Tibial artery (tissue), 4 donors: ENCODE measurements at places on chromosomes 3 and 15.

DNA sequence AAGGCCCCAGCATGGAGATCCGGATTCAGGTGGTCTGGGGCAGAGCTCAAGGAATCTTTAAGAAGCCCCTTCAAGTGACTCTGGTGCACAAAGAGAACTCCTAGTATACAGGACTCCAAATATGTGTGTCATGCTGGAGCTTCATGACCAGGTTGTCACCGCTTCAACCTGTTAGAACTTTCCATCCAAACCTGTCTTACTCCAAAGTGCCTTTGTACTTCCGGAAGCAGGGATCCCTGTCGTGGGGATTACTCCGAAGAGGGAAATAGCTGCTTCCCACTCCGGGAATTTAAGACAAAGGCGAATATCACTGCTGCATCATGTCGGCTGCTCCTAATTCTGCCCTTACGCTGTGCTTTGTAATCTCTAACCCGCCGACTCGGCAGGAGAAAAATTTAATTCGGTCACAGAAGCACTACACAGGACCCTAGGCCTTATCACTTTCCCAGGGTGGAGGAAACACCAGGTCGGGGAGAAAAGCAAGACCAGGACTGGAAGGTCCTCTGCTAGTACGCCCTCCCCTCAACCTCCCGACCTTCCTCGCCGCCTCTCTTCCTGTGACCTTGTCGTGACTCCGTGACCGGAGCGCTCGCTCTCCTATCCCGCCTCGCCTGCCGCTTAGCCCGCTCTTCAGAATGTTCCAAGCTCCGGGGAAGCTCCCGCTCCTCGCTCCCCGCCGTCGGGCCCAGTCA is 730 bp downstream of the HIGD1A start:
- no peak for DNase-seq
- H3K36me3 ChIP-seq, result no peaks in the 10 kb centered on the region
- H3K27ac ChIP-seq, result peak overlapping the region; percentile 94
- peak overlapping the region; percentile 80 for H3K4me3 ChIP-seq
- peaks cover 16% of the 10 kb centered on the region for H3K4me1 ChIP-seq

DNA sequence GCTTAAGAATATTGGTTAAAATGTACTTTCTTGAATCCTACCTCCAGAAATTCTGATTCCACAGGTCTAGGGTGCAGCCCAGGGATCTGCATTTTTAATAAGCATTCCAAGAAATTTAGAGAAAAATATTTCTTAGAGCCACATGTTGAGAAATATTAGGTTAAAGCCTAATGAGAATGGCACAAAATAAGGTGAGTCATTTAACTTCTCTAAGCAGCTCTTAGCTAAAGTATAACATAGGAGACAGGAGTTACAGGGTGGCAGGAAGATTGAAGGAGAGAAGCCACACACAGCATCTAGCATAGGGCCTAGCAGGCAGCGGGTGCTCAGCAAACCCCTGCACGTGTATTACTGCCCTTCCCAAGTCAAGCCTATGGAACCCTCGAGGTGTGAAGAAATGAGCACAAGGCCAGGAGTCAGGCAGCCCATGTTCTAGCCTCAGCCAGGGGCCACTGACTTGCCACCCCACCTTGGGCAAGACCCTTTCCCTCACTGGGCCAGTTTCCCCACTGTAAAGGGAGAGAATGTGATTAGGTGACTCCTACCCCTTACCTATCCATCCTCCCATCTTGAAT is 197.1 kb upstream of the TLE3 start:
- H3K4me3 ChIP-seq, result no peak overlapping the region
- no peaks in the 10 kb centered on the region for H3K36me3 ChIP-seq
- H3K27ac ChIP-seq, result no peak overlapping the region
- no peaks in the 10 kb centered on the region for H3K27me3 ChIP-seq
- DNase-seq, result no peak
- no peaks in the 10 kb centered on the region for H3K4me1 ChIP-seq

DNA sequence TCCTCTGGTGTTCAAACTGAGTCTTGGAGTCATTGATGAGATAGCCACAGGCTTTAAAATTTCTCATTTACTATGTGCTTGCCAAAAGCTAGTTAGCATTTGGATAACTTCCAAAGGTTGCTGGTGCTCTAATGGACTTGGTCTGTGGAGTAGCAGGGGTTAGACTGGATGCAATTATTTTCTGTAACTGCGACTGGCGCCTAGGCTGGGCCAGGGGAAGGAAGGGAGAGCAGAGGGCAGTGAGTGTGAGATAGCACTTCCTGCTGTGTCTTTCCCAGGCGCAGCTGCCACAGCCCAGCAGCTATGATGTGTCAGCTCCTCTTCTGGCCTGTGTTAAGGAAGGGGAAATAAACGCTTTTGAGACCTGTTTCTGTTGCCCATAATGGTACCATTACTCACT is 98.6 kb downstream of the MYRIP start:
- no peak overlapping the region for H3K27ac ChIP-seq
- H3K27me3 ChIP-seq, result no peaks in the 10 kb centered on the region
- H3K36me3 ChIP-seq, result no peaks in the 10 kb centered on the region
- peaks cover 46% of the 10 kb centered on the region for H3K4me1 ChIP-seq
- H3K4me3 ChIP-seq, result no peak overlapping the region

DNA sequence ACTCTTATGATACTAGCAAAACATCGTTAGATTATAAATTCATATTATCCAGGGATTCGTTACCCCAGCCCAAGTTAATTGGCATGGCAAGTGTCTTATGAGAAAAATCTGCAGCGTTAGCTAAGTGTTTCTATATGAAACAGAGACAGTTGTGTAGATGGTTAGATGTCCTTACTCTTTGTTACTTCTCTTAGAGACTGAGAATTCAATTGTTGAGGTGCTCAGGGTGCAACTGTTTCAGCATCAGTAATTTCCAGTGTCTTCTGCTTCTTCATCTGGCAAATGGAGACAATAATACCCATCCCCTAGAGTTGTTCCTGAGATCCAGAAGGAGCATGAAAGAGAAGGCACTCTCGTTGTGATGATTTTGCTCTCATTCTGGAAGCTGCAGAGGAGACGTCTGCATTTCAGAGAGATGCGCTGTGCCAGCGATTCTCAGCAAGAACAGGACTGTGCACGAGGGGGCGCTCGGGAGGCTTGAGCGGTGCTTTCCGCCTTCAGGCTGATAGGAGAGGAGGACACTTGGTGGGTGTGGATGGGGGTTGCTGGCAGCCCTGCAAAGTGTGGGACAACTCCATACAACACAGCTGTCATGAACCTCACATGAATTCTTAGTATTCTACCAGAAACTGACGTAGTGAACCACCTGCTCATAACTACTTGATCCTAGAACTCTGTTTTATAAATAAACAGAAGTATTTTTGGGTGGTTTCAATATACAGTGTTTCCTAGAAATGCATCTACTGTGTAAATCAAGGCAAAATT is 39.7 kb upstream of the SPSB4 start:
- peak; percentile 77 for DNase-seq
- H3K27ac ChIP-seq, result no peak overlapping the region
- no peaks in the 10 kb centered on the region for H3K36me3 ChIP-seq
- no peak overlapping the region for H3K4me3 ChIP-seq
- H3K27me3 ChIP-seq, result peaks cover 4% of the 10 kb centered on the region

- no peak overlapping the region for H3K27ac ChIP-seq
- H3K27me3 ChIP-seq, result no peaks in the 10 kb centered on the region
- H3K4me3 ChIP-seq, result no peak overlapping the region
- no peaks in the 10 kb centered on the region for H3K4me1 ChIP-seq
These were observed 174.0 kb upstream of the WNT5A start for GRCh38 chr3:55661141-55661540.

- no peak overlapping the region for H3K27ac ChIP-seq
- H3K4me1 ChIP-seq, result no peaks in the 10 kb centered on the region
- H3K27me3 ChIP-seq, result no peaks in the 10 kb centered on the region
- no peak for DNase-seq
- no peaks in the 10 kb centered on the region for H3K36me3 ChIP-seq
- H3K4me3 ChIP-seq, result no peak overlapping the region
These were observed 31.7 kb upstream of the CMTM7 start for GRCh38 chr3:32359766-32360492.

DNA sequence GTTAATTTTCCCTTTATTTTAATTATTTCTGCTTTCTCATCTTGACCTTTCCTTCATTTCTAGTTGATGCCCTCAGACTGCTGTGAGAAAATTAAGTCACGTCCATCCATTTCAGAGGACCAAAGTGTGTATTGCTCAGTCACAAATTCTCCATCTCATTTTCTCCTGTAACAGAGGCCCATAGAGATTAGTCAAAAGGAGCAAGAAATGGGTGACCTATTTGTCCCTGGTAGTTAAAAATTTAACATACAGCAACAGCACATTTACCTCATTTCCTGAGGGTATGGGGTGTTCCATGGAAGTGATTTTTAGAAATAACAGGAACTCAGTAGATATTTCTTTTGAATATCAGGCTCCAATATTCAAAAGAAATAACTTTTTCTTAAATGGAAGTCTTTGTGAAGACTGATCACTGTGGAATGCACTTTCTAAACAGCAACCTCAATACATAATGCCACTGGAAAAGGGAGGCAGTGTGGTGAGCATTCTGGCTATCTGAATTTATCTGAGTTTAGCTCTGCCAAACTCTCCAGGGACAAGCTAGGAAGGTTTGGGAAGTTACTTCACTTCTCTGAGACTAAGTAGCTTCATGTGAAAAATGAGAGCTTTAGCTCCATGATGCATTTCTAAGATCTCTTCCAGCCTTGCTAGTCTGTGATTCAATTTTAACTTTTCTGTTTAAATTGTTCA is 808.2 kb downstream of the SQOR start:
- H3K4me3 ChIP-seq, result no peak overlapping the region
- H3K36me3 ChIP-seq, result no peaks in the 10 kb centered on the region
- no peak overlapping the region for H3K27ac ChIP-seq
- DNase-seq, result no peak
- H3K4me1 ChIP-seq, result no peaks in the 10 kb centered on the region
- H3K27me3 ChIP-seq, result no peaks in the 10 kb centered on the region

DNA sequence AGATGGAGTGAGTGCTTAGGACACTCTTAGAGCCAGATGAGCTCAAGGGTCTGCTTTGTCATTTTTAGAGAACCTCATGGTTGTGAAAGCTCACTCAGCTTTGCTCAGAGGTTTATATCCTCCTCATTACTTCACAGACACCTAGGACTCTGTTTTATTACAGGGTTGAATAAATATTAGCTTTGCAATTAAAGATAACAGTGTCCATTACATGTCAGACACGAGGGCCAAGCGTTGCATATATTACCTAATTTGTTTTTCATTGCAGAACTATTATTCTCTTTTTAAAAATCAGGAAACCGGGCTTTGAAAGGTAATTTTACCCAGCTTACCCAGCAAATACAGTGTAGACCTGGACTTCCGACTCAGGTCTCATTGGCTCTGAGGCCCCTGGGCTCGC is 16.1 kb downstream of the MAP6D1 start:
- no peaks in the 10 kb centered on the region for H3K4me1 ChIP-seq
- H3K36me3 ChIP-seq, result peaks cover 83% of the 10 kb centered on the region
- no peak for DNase-seq
- H3K27me3 ChIP-seq, result no peaks in the 10 kb centered on the region

GRCh38 chr3:126155280-126155640 is 25.1 kb downstream of the ALDH1L1 start:
- no peak for DNase-seq
- no peak overlapping the region for H3K4me3 ChIP-seq
- no peaks in the 10 kb centered on the region for H3K27me3 ChIP-seq
- no peaks in the 10 kb centered on the region for H3K36me3 ChIP-seq

DNA sequence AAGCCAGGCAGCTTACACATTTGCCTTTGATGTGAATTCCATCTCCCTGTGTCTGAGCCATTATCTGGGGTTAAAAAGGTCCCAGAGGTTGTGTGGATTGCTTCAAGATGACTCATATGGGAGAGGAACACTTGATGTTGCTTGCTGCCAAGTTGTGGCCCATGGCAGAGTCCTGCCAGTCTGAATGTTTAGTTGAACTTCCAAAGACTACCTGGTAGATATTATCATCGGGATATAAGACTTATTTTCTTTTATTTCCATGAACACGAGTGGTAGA is 85.6 kb downstream of the TJP1 start:
- no peaks in the 10 kb centered on the region for H3K27me3 ChIP-seq
- H3K27ac ChIP-seq, result no peak overlapping the region
- no peak for DNase-seq
- H3K4me3 ChIP-seq, result no peak overlapping the region

- H3K27me3 ChIP-seq, result no peaks in the 10 kb centered on the region
- H3K36me3 ChIP-seq, result no peaks in the 10 kb centered on the region
- H3K27ac ChIP-seq, result peak overlapping the region; percentile 90
- DNase-seq, result peak; percentile 41
- H3K4me3 ChIP-seq, result peak overlapping the region; percentile 89
These were observed 624 bp downstream of the AKAP13 start for GRCh38 chr15:85380812-85381642.

GRCh38 chr15:90709278-90709677 is 7.9 kb upstream of the BLM start:
- no peak overlapping the region for H3K4me3 ChIP-seq
- DNase-seq, result no peak
- H3K36me3 ChIP-seq, result no peaks in the 10 kb centered on the region
- H3K27me3 ChIP-seq, result no peaks in the 10 kb centered on the region
- H3K27ac ChIP-seq, result no peak overlapping the region
- no peaks in the 10 kb centered on the region for H3K4me1 ChIP-seq

GRCh38 chr15:59885832-59886231 is 118.3 kb upstream of the FOXB1 start:
- no peak overlapping the region for H3K4me3 ChIP-seq
- no peaks in the 10 kb centered on the region for H3K36me3 ChIP-seq
- no peaks in the 10 kb centered on the region for H3K4me1 ChIP-seq

GRCh38 chr3:134341389-134341788 is 32.9 kb downstream of the AMOTL2 start:
- no peak for DNase-seq
- H3K27me3 ChIP-seq, result no peaks in the 10 kb centered on the region
- H3K27ac ChIP-seq, result no peak overlapping the region
- no peaks in the 10 kb centered on the region for H3K4me1 ChIP-seq
- H3K4me3 ChIP-seq, result no peak overlapping the region

DNA sequence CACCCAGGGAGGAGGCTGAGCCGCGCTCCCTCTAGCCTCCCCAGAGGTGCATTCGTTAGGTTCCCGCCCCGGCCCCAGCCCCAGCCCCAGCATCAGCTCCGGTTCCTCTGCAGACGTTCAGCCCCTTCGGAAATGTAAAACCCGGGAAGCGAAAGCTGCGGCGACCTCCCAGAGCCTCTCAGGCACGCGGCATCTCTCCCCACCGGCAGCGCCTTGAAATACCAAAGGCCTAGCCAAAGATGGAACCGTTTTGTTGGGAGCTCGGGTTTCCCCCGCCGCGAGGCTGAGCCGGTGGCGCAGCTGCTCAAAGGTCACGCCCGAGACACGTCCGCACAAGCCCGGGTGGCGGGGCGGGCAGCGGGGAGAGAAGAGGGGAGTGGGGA is 77.8 kb upstream of the HES1 start:
- H3K36me3 ChIP-seq, result no peaks in the 10 kb centered on the region
- no peak overlapping the region for H3K27ac ChIP-seq
- H3K4me3 ChIP-seq, result peak overlapping the region; percentile 34
- DNase-seq, result peak; percentile 73
- H3K4me1 ChIP-seq, result peaks cover 10% of the 10 kb centered on the region
- H3K27me3 ChIP-seq, result peaks cover 13% of the 10 kb centered on the region

- no peak for DNase-seq
- H3K27ac ChIP-seq, result no peak overlapping the region
- H3K27me3 ChIP-seq, result no peaks in the 10 kb centered on the region
- H3K4me3 ChIP-seq, result no peak overlapping the region
- no peaks in the 10 kb centered on the region for H3K36me3 ChIP-seq
These were observed 564.5 kb upstream of the ZNF717 start for GRCh38 chr3:76349715-76350480.
